ENCODE measurements at places on chromosomes 12 and 14.

DNA sequence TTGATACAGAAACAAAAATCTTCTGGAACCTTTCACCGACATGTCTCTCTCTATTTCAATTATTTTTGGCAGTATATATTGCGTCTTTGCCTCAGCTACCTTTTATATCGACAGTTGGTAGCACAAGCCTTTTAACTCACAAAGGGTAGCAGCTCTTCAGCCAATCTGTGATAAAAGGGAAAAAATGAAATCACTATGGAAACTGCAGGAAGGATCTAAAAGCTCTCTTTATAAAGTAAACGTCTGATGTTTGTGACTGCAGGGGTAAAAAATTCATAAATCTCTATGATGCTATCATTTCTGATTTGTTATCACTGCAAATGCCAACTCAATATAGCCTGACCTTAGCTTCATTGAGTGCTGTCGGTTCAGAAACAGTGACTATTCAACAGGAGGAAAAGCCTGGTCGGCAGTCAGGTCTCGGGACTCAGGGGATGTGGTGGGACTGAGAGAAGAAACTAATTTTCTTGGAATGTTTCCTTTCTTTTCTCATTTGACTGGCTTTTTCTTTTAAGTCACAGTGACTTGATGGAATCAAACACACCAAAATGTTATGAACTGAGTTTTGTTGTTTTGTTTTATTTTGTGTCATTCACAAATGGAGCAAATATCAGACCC lies 5.9 kb upstream of the RMST start:
- DNase-seq = no peak

DNA sequence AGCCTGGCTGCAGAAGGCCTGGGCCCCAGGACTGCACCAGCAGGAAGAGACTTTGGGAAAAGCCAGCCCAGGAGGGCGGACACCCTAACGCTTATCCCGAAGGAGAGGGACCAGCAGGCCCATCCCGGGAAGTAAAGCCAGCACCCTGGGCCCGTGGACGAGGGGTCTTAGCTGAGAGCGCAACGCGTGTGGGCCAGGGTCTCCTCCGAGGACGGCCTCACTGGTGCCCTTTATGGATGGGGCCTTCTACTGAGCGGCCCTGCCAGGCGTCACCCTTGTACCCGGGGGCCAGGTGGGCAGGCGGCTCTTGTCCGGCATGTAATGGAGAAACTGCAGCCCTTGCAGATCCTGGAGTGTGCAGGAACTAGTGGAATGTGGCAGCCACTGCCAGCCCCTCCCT lies 14.1 kb downstream of the TEDC1 start:
- no peak for DNase-seq

- peak; percentile 73 for DNase-seq
Observed at GRCh38 chr14:55605793-55606192, 25.8 kb downstream of the KTN1 start.

GRCh38 chr14:62064751-62065323 lies 302.6 kb downstream of the SNAPC1 start:
- peak; percentile 38 for DNase-seq

DNA sequence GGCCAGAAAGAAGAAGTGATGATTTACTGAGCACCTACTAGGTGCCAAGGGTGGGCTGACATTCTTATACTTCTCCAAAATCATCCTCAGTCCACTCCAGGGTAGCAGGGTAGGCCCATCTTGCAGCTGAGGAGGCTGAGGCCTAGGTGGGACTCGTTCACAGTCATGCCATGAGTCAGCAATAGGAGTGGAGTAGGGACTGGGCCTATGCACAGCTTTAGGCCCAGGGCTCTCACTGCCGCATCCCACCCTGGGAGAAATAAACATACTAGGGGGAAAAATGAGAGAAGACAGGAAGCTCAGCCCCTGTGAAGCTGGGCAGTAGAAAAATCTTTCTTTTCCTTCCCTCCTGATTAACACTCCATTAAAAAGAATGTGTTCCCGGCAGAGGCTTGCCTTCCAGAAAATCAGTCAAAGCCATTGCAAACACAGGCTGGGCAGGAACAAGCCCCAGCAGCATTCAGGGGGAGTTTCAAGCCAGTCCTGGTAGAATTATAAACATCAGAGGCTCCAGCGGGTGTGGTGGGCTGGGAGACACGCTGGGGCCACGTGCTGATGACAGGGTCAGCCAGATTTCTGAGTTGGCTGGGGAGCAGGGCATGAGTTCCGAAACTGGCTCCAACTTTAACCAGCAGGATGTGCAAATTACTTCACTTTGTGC lies 1.8 kb downstream of the HSPB8 start:
- DNase-seq = no peak

- DNase-seq = no peak
Observed at GRCh38 chr12:87141091-87141490, 884.9 kb upstream of the MGAT4C start.

- no peak for DNase-seq
Observed at GRCh38 chr12:94689646-94690036, 39.3 kb upstream of the TMCC3 start.

- no peak for DNase-seq
Observed at GRCh38 chr14:95452176-95452892, 64.1 kb downstream of the SYNE3 start.

Measured in HAP-1 (cell line).